Fibroblast of pulmonary artery (primary cell): ENCODE measurements at places on chromosomes 16 and 17.
A peak's percentile ranks its signal among the peaks of the same experiment; 100 is the strongest.

- no peak for DNase-seq
Measured at GRCh38 chr17:44263345-44263902, 4.5 kb downstream of the SLC4A1 start.

GRCh38 chr17:69757688-69758430, 317.2 kb upstream of the KCNJ16 start:
- DNase-seq: peak; percentile 79

DNA sequence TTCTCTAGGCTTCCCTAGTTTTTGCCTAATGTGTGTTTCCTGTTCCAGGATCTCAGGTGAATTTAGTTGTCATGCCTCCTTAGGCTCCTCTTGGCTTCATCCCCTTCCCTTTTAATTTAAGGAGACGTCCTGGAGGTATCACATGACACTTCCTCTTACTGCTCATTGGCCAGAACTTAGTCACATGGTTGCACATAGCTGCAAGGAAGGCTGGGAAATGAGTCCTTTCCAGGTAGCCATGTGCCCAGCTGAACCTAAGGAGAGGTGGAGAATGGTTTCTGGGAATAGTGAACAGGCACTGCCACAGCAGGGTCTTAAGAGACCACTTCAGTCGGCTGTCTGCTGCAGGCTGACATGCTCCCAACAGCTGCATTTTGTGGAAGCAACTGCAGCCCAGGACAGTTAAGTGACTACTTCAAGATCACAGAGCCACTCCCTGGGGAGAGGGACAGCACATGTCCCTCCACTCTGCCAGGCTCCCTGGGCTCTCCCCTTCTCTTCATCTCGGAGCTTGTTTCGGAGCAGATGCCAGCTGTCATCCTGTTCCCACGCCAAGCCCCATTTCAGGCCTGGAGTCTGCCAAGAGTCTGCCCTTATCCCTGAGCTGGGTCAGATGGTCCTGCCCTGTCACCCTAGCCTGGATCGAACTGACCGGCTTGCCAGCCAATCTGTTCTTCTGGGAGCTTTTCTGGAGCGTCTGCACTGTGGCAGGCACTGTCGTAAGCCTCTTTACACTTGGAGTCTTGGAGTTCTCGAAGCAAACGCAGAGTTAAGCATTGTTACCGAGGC, 81.4 kb upstream of the FOXF1 start:
- DNase-seq: no peak

- DNase-seq: peak; percentile 57
Measured at GRCh38 chr16:66502020-66502913, 47.7 kb downstream of the TK2 start.

GRCh38 chr17:82227629-82228277, 1.1 kb upstream of the SLC16A3 start:
- no peak for DNase-seq

DNA sequence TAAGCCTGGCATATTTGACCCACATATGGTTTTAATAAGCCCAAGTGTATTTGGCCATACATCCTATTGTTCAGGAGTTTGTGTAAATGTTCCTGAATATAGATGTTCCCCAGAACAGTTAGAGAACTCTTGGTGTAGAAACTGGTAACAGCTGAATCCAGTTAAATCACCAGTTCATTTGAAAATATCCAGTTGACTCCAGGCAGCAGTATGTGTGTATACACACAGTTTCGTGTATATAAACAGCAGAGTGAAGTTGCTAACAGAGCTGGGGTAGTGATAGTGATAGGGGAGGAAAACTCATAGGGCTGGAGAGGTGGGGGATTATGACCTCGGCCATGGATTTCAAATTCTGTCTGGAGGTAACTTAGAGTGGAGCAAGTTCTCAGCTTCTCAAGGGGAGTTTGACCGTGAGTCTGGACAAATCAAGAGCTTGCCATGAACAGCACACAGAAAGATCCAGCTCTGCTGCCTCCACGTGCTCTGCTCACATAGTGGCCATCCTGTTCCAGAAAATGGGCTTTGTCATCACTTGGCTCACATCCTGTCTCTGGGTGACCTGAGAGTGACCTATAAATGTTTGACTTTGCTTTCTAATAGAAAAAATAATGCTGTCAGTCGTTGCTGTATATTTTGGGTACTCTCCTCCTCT, 30.6 kb upstream of the MMD start:
- peak; percentile 76 for DNase-seq

DNA sequence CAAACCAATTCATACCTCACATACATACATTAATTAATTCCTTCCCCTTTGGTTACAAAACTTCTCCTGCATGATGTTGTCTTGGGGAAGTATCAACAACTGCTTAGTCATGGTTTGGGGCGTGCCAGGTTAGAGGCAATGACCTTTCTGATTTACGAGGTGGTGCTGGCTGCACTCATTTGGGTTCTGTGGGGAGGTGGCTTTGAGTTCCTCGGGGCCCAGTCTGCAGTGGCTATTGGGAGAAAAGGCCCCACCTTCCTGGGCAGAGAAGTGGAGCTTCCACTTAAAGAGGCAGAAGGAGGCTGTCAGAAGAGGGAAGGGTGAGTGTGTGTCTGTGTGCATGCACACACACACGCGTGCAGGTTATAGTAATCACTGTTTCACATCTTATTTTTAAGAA, 10.2 kb upstream of the ETV4 start:
- no peak for DNase-seq

GRCh38 chr17:64773386-64773835, 111.3 kb upstream of the SMURF2 start:
- DNase-seq: no peak

GRCh38 chr16:30030011-30030685, 923 bp downstream of the TLCD3B start:
- DNase-seq: no peak

- DNase-seq: no peak
Measured at GRCh38 chr16:70649300-70649699, 2.9 kb downstream of the IL34 start.
